ENCODE measurements at places on chromosomes 2 and 18. TPM values are rescaled to one million over a fixed set of nuclear protein-coding genes. Genes with fewer than 3 reads are reported as not detected.

DNA sequence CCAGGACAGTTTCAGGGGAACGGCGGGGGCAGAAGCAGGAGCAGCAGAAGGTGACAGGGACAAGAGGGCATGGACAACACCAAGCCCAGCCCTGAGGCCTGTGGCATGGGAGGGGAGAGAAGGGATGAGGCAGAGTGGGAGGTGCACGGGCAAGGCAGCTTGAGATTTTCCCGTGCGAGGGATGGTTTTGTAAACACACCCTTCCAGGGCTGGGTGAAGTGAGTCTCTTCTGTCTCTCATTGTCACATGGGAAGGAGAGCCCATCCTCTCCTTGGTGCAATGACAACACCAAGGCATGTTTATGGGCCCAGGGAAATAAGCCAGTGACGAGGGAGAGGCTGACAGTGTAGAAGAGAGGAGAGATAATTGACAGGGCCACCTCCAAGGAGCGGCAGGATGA, 69.6 kb upstream of the RIOK3 start:
- no peak overlapping the region for H3K4me3 ChIP-seq
- no peak for DNase-seq
- peaks cover 6% of the 10 kb centered on the region for H3K36me3 ChIP-seq
- H3K4me1 ChIP-seq, result peaks cover 9% of the 10 kb centered on the region
- H3K27ac ChIP-seq, result no peak overlapping the region

GRCh38 chr2:191180713-191181112, 29.9 kb upstream of the STAT4 start:
- no peaks in the 10 kb centered on the region for H3K27me3 ChIP-seq
- no peak for DNase-seq
- no peak overlapping the region for H3K4me3 ChIP-seq

- DNase-seq, result no peak
- no peaks in the 10 kb centered on the region for H3K27me3 ChIP-seq
- H3K4me3 ChIP-seq, result no peak overlapping the region
- no peak overlapping the region for H3K27ac ChIP-seq
- H3K36me3 ChIP-seq, result no peaks in the 10 kb centered on the region
- peaks cover 2% of the 10 kb centered on the region for H3K4me1 ChIP-seq
These were observed 92.0 kb downstream of the ACTR2 start for GRCh38 chr2:65319674-65320041.

WNT6 gene
- total RNA-seq, result not detected

COA5 gene
- 44.9 TPM for total RNA-seq

SLC9A4 gene
- not detected for total RNA-seq

DNA sequence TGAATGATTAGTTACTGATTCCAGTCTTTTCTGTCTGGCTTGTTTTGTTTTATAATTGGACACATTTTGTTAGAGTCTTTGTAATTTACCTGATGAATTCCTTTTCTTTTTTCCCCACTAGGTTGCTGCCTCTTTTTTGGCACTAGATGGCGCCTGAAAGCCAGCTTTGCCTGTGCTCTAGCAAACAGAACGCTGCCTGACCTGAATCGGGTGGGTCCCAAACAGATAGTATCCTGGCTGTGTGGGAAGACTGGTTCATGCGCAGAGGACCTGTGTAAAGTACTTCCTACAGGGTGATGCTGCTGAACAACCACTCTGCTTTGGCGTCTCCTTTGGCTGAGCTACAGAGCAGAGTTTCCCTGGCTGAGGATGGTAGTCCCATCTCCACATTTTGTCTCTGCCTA, 288.2 kb downstream of the IKZF2 start:
- no peaks in the 10 kb centered on the region for H3K27me3 ChIP-seq
- no peak overlapping the region for H3K27ac ChIP-seq

GRCh38 chr2:19246496-19246895, 111.9 kb downstream of the OSR1 start:
- no peaks in the 10 kb centered on the region for H3K36me3 ChIP-seq
- no peak for DNase-seq
- H3K27me3 ChIP-seq, result no peaks in the 10 kb centered on the region
- H3K4me1 ChIP-seq, result no peaks in the 10 kb centered on the region

GPATCH11 gene
- 15.3 TPM for total RNA-seq

PXDN gene
- total RNA-seq, result 1.1 TPM

PRKRA gene
- total RNA-seq, result 74.8 TPM

FEZ2 gene
- 11.9 TPM for total RNA-seq

SP140 gene
- total RNA-seq, result 27.5 TPM

PROKR1 gene
- total RNA-seq, result not detected

DNA sequence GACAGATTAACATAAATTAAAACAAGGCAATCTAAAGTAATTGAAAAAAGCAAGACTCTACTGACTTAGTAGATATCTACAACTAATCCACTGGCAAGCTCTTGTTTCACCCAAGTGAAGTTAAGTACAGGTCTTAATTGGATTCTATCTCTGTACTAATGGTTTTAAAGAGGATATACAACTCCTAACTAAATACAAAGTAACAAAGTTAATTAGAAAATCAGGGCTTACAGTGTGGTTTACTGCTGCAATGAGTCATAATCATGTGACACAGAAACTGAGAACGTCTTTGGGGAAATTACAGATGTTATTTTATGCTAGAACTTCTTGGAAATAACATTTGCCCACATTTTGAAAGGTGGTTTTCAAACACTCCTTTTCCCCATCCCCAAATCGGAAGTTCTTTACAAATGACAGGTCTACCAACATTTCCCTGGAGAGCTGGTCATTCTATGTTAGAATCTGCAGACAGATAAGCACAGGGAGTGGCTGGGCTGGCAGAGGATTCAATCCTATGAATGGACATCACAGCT, 245.3 kb downstream of the STK39 start:
- no peak overlapping the region for H3K4me3 ChIP-seq
- peaks cover 1% of the 10 kb centered on the region for H3K4me1 ChIP-seq
- peaks cover 50% of the 10 kb centered on the region for H3K36me3 ChIP-seq
- H3K27ac ChIP-seq, result no peak overlapping the region
- no peak for DNase-seq
- H3K27me3 ChIP-seq, result no peaks in the 10 kb centered on the region

- no peaks in the 10 kb centered on the region for H3K27me3 ChIP-seq
- H3K4me3 ChIP-seq, result no peak overlapping the region
- H3K4me1 ChIP-seq, result no peaks in the 10 kb centered on the region
- DNase-seq, result no peak
- H3K36me3 ChIP-seq, result no peaks in the 10 kb centered on the region
These were observed 471.0 kb downstream of the TMEM182 start for GRCh38 chr2:103232865-103233264.

- no peaks in the 10 kb centered on the region for H3K4me1 ChIP-seq
- no peak for DNase-seq
- H3K4me3 ChIP-seq, result no peak overlapping the region
These were observed 28.4 kb upstream of the ARMC9 start for GRCh38 chr2:231170055-231170454.

FOXD4L1 gene
- total RNA-seq, result 0.21 TPM

SLC1A4 gene
- 1.9 TPM for total RNA-seq

IL36A gene
- total RNA-seq, result 2.1 TPM

- DNase-seq, result no peak
- H3K27me3 ChIP-seq, result peaks cover 30% of the 10 kb centered on the region
- H3K4me1 ChIP-seq, result peaks cover 3% of the 10 kb centered on the region
- H3K36me3 ChIP-seq, result no peaks in the 10 kb centered on the region
These were observed 99.1 kb downstream of the SH3BP4 start for GRCh38 chr2:235050980-235051351.

POTEJ gene
- total RNA-seq, result not detected

DNA sequence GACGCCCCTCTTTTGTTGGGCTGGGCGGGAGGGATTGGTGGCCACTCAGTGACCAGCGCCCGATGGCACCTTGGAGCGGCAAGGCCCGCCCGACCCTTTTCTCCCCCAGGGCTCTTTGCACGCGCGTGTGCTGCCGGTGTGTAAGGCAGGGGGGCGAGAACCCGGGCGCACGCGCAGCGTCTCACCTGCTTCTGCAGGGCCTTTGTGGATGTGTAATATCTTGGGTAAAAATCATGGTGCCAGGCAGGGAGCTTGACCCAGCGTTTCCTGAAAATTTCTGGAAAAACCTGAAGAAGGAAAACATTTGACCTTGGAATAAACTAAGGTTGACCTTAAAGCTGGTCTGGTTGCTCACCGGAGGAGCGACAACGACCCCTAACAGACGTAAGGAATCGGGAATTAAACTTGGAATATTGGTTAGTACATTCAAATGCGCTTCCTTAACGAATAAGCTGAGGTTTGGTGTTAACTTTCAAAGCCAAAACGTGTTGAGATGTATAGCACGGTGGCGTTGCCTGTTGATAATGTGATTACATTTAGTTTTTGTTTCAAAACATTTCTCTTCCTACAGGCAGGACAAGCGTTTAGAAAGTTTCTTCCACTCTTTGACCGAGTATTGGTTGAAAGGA, 438 bp downstream of the HSPE1 start:
- H3K27ac ChIP-seq, result peak overlapping the region; percentile 92
- no peaks in the 10 kb centered on the region for H3K27me3 ChIP-seq
- H3K4me3 ChIP-seq, result peak overlapping the region; percentile 98
- DNase-seq, result no peak
- H3K36me3 ChIP-seq, result peaks cover 67% of the 10 kb centered on the region

DNA sequence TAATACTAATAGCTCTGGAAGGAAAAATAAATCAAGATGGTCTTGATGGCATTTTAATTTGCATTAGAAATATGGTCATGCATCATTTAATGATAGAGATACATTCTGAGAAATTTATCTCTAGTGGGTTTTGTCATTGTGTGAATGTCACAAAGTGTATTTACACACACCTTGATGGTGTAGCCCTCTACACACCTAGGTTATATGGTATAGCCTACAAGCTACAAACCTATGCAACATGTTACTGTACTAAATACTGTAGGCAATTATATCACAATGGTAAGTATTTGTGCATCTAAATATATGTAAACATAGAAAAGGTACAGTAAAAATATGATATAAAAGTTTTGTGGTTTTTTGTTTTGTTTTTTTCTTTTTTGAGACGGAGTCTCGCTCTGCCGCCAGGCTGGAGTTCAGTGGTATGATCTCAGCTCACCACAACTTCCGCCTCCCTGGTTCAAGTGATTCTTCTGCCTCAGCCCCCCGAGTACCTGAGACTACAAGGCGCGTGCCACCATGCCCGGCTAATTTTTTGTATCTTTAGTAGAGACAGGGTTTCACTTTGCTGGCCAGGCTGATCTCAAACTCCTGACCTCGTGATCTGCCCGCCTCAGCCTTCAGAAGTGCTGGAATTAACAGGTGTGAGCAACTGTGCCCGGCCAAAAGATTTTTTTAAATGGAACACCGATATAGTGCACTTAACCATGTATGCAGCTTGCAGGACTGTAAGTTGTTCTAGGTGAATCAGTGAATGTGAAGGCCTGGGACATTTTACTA, 83.7 kb upstream of the UBXN4 start:
- peak overlapping the region; percentile 75 for H3K4me3 ChIP-seq
- H3K27ac ChIP-seq, result peak overlapping the region; percentile 98
- H3K36me3 ChIP-seq, result peaks cover 26% of the 10 kb centered on the region
- H3K4me1 ChIP-seq, result peaks cover 19% of the 10 kb centered on the region
- DNase-seq, result peak; percentile 68

- H3K4me1 ChIP-seq, result no peaks in the 10 kb centered on the region
- no peak for DNase-seq
- no peak overlapping the region for H3K27ac ChIP-seq
- H3K4me3 ChIP-seq, result no peak overlapping the region
These were observed 290.8 kb upstream of the CXCR4 start for GRCh38 chr2:136408795-136409194.
